ENCODE measurements at places on chromosomes 3 and 15.

DNA sequence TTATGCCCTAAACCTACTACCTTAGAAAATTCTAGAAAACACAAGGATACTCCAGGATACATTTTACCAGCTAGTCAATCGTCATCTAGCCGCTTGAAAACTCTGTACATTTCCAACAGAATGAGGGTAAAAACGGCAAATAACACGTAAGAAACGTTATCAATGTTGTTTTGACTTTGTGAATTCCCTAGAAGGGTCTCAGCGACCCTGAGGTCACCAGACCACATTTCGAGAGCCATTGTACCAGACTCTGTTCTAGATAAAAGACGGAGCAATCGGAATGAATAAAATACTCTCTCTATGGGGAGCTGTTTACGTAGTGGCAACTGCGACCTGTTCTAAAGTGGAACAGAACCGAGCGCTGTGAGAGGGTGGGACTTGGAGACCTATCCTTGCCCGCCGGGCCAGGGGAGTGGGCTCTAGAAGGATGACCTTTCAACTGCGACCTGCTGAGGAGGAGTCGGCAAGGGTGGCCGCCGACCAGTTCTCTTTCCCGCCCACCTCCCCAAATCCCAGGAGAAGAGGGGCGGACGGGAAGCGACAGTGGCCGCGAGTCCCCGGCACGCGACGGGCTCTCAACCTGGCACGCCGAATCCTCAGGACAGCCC is 778 bp upstream of the AP4E1 start:
- DNase-seq, result no peak

- DNase-seq, result no peak
These were observed 58.1 kb upstream of the LCTL start for GRCh38 chr15:66623801-66624453.

- DNase-seq, result no peak
These were observed 38.3 kb upstream of the TM4SF4 start for GRCh38 chr3:149435996-149436885.

DNA sequence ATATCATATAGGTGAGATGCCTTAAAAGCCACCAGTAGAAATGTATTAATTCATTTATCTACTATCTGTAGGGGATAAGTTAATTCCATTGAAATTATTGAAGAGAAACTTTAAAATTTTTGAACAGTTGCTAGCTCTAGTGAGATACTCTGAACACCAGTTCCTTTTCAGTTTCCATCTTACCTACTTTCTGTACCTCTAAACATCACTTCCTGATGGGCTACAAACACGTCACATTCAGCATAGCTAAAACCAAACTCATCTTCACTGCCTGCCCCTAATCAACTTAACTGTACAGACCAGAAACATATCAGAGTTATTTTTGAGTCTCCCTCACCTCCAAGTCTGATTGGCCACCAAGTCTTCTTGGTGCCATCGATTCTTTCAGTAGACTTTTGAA is 88.9 kb downstream of the FEZF2 start:
- DNase-seq, result no peak

GRCh38 chr15:39645976-39646257 is 65.0 kb downstream of the THBS1 start:
- DNase-seq, result no peak

- no peak for DNase-seq
These were observed 15.0 kb upstream of the TRANK1 start for GRCh38 chr3:36959821-36960220.

DNA sequence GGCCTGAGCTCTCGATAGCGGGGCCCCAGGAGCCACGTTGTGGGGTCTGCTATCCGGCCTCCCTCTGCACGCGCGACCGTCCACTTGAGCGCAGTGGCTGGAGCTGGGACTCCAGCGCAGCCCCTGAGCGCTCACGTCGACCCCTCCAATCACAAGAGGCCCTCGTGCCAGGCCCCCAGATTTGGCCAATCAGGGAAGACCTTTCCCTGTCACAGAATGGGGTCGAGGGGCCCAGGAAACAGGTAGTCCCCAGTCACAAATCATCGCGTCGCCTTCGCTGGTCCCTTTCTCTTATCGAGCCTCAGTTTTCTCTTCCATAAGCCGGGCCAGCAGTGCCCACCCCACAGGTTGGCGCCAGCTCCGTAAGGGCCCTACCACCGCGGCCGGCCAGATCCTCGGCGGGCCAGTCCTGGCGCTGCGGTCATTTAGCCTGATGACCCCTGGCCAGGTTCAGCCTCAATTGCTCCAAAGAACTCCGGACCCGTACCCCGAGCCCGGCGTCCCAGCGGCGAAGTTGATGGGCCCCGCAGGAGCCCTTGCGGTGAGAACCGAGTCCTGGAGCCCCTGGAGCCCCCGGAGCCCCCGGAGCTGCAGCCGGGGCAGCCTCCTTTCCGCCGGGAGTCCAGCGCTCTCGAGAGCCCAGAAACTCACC is 435 bp downstream of the ALDH1L1 start:
- no peak for DNase-seq

- no peak for DNase-seq
These were observed 446.8 kb upstream of the RARB start for GRCh38 chr3:24981309-24981708.

DNA sequence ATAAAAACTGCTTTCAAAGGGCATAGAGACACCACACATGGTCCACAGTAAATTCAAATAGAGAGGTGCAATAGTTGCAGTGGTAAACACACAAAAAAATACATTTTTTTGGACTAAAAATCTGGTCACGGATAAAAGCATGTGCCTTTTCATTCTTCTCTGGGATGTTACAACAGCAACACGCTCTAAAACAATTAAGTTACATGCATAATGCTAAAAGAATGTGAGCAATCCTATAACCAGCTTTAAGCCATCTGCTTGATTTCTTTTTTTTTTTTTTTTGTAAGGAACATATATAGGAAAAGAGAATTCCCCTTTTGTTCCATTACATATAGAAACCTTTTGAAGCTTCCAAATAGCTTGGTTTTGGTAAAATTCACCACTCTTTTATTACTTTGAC is 20.0 kb downstream of the WNT5A start:
- no peak for DNase-seq

GRCh38 chr3:72665701-72666446 is 182.4 kb downstream of the SHQ1 start:
- DNase-seq, result no peak

- no peak for DNase-seq
These were observed 34.6 kb upstream of the CMSS1 start for GRCh38 chr3:99783011-99783573.

- no peak for DNase-seq
These were observed 17.4 kb downstream of the PARP14 start for GRCh38 chr3:122697952-122698620.

DNA sequence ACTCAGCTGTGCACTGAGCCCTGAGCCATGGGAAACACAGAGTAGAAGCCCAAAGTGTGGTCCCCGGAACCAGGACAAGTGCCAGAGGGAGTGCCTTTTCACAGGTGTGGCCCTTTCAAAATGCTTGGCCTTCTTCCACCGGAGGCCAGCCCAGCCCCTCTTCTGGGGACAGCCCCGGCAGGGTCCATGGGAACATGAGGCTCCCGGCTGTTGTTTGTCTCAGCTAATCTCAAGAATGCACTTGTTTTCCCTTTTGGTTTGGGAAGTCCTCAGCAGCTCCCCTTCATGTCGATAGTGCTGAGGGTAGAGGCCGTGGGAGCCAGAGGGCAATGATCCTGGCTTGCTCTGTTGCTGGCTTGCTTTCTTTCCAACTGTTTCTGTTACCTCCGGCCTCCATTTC is 91.1 kb upstream of the MRPS22 start:
- DNase-seq, result no peak

DNA sequence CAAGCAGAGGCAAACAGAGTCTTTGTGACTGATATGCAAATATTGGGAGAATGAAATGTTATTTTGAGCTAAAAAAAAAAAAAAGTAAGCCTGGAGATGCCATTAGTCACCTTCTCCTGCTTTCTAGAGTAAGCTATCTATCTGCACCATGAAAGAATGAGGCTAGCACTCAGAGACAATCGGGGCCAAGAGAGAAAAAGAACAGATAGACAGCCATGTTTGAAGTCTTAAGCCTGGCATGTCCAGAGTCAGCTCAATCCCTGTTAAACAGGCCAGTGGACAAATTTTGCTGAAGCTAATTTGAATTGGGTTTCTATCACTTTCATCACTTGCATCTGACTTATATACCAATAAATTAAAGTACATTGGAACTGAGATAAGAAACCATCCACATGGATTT is 204.4 kb downstream of the SLC9A9 start:
- DNase-seq, result no peak

- DNase-seq, result no peak
These were observed 167.5 kb downstream of the EBLN2 start for GRCh38 chr3:73228959-73229358.

- no peak for DNase-seq
These were observed 68.6 kb upstream of the ONECUT1 start for GRCh38 chr15:52858782-52859176.

DNA sequence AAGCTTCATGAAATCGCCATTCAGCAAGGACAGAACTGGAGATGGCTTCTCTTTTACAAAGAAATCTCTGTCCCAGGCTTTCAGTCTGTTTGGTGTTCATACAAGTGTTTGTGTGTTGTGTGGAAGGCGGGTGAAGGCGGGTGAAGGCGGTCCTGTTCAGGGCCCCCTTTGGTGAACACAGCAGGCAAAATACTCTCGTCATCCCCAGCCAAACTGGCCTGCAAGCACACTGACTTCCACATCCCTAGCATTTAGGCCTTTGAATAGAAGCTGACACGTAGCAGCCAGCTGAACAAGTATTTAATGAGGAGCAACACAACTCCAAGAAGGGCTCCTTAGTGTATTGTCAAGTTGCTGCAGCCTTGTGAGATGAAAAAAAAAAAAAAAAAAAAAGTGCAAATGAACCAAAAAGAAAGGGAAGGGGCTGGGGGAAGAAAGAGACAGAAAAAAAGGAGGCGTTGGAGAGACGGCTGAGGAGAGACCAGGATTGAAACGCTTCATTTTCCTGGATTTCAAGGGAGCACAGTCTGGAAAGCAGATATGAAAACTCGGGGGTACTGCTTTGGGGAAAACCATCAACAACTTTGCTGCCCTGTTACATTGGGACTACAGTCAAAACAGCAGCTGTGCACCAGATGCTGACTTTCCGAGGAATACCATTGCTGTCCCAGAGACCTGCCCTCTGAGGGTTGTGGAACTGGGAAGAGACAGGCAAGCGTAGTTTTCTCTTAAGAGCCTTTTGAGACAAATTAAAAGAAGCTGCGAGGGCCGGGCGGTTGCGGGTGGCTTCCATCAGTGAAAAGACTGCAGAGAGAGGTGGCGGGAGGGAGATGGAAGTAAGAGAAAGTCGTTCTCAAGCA is 74.6 kb downstream of the TGFBR2 start:
- no peak for DNase-seq

Measured in cortex of kidney (tissue), 1 donor.